ENCODE measurements at places on chromosomes 7 and 10. TPM values are rescaled to one million over a fixed set of nuclear protein-coding genes. Genes with fewer than 3 reads are reported as not detected.

DNA sequence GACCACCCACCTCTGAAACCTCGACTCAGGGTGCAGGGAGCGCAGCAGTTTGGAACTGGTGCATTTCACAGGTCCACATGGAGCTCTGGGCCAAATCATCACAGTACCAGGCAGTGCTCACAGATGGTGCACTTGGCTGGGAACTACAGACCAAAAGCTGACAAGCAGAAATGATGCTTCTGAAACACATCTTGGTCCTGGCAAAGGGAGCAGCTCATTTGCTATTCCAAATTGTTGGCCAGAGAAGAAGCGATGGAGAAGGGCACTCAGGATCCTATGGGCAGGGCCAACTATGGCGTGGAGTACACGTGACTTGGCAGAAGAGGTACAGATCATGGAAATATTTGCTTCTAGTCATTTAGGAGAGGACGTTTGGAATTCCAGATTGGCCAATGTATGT, 383.9 kb downstream of the CALN1 start:
- no peak for DNase-seq

GRCh38 chr7:91537260-91538152, 273.3 kb downstream of the FZD1 start:
- DNase-seq: no peak

- DNase-seq: no peak
Observed at GRCh38 chr10:89952325-89952724, 250.9 kb downstream of the KIF20B start.

Gene R3HCC1L
- 24.0 TPM for total RNA-seq

GRCh38 chr7:114209968-114210367, 204.6 kb upstream of the FOXP2 start:
- no peak for DNase-seq

DNA sequence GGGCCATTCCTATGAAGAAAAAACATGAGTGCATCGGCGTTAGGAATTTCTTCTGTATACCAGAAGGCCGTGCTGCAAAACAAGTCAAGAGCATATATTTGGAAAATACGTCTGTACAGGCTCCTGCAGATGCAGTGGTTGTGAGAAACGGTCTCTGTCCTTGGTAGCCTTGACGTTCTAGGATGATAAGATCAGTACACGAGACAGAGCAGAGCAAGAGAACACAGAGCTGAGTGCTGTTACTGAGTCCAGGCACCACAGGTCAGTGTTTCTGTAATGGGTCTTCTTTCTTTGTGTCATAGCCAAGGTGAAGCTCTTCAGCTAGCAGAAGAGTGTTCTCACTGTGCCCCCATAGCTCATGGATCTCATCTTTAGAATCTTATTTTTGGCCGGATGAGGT, 62.8 kb downstream of the WDR37 start:
- DNase-seq: no peak

- DNase-seq: no peak
Observed at GRCh38 chr10:13621931-13622330, 35.2 kb downstream of the PRPF18 start.

Measured in activated T-cell treated with anti-CD3 and anti-CD28 coated beads, Interleukin-2, amount 50 U/mL, for 72 hours (primary cell).